ENCODE measurements at places on chromosomes 5 and 9. TPM values are rescaled to one million over a fixed set of nuclear protein-coding genes. Genes with fewer than 3 reads are reported as not detected.

DNA sequence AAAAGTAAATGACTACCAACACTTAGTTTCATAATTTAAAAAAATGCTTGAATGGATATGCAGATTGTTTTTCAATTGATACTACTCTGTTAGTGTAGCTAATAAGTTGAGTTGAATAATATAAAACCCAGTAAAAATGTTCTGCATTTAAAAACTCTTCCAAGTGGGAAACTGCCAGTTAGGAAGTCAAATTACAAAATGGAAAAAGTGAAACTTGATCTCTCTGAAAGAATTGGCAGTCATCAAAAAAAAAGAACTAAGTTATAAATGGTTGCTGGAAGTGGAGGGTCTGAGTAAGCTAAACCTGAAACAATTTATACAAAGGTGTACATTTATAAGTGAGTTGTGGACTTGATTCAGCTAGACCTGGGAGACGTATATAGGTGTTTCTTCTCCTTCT is 52.4 kb downstream of the VCAN start:
- H3K27me3 ChIP-seq = no peaks in the 10 kb centered on the region
- H3K4me3 ChIP-seq = no peak overlapping the region
- DNase-seq = no peak
- no peaks in the 10 kb centered on the region for H3K4me1 ChIP-seq

ANKRD31 gene
- 1.5 TPM for total RNA-seq

GRCh38 chr9:110303133-110303532 is 34.5 kb downstream of the TXNDC8 start:
- H3K4me1 ChIP-seq = no peaks in the 10 kb centered on the region
- H3K36me3 ChIP-seq = no peaks in the 10 kb centered on the region
- H3K4me3 ChIP-seq = no peak overlapping the region
- no peak overlapping the region for H3K27ac ChIP-seq
- H3K27me3 ChIP-seq = no peaks in the 10 kb centered on the region
- DNase-seq = no peak

DNA sequence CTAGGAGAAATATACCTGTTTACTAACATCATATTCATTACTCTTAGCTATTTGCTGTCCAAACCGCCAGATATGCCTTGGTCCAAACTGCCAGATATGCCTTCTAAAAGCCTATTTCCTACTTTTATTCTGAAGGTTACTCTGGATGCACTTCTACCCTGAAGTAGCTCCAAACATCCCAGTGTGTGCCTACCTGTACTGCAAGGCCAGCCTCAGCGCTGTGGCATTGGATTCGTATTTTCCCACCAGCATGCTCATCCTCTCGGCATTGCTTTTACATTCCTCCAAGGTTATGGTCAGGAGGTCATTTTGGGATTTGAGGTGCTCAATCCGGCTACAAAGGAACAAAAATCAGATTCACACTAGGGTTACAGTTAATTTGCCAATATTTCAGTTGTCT is 94.3 kb downstream of the DCP2 start:
- DNase-seq = no peak
- no peak overlapping the region for H3K27ac ChIP-seq
- no peaks in the 10 kb centered on the region for H3K36me3 ChIP-seq
- H3K4me1 ChIP-seq = no peaks in the 10 kb centered on the region

- no peak overlapping the region for H3K27ac ChIP-seq
- H3K27me3 ChIP-seq = peaks cover 88% of the 10 kb centered on the region
- peak overlapping the region; percentile 50 for H3K4me3 ChIP-seq
- H3K36me3 ChIP-seq = no peaks in the 10 kb centered on the region
Measured at GRCh38 chr5:6583049-6583880, 49.6 kb downstream of the NSUN2 start.

DNA sequence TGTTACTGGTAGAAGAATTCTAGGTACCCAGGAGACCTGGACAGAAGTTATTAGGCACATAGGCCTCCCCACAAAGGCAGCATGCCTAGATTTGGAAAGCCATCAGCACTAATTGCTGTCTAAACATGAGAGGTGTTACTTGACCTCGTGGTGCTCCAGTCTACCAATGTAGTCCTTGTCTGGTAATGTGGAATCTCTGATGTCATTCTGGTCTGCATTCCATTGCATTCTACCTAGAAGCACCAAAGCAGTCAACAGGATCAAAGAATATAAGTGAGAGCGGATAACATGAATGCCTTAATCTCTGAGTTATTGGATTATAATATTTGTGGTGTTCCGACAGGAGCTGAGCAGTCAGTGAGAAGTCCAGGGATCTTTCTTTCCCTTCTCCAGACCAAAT is 175.2 kb downstream of the PSAT1 start:
- H3K4me1 ChIP-seq = no peaks in the 10 kb centered on the region
- no peak for DNase-seq
- H3K27ac ChIP-seq = no peak overlapping the region
- H3K4me3 ChIP-seq = no peak overlapping the region
- no peaks in the 10 kb centered on the region for H3K36me3 ChIP-seq

DNA sequence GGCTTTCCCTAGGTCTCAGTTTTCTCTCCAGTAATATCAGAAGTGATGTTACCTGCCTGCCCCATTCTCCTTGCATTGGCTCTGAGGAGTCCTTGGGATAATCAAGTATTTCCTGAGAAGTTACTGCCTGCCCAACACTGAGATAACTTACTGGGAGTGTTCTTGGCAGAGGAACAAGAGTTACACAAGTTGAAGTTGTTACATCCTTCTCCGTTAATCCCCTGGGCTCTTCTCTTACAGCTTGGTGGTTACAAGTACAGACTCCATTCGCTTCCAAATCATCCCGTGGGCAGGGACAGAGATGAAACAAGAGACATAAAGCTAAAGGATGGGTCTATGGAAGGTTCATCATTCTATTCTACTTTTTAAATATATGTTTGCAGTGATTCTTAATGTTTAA is 74.1 kb upstream of the SAP30L start:
- peaks cover 28% of the 10 kb centered on the region for H3K4me1 ChIP-seq
- H3K4me3 ChIP-seq = no peak overlapping the region
- H3K27me3 ChIP-seq = no peaks in the 10 kb centered on the region
- DNase-seq = no peak
- no peaks in the 10 kb centered on the region for H3K36me3 ChIP-seq

UGT3A1 gene
- total RNA-seq = not detected

ASTN2 gene
- total RNA-seq = 1.7 TPM

CCDC180 gene
- 3.0 TPM for total RNA-seq

All from Calu3 (cell line).